HAP-1 (cell line): ENCODE measurements at places on chromosomes 16 and 17.

- no peak for DNase-seq
Observed at GRCh38 chr16:56936491-56936890, 4.5 kb downstream of the HERPUD1 start.

DNA sequence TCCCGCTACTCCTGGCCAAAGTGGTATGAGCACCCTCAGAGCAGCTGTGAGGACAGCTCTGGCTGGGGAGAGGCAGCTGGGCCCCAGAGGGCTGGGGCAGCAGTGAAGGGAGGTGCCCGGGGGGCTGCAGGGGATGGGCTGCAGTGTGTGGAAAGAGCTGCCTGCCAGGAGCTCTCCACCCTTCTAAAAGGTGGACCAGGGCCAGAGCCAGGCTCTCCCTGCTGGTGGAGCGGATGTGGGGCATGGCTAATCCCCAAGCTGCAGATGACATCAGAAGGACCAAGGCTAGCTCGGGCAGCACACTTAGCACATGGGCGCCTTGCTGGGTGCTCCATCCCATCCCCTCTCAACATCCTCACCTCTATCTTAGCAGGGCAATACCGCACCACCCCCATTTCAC, 103.1 kb downstream of the SDK2 start:
- DNase-seq = no peak

GRCh38 chr16:85104821-85105391, 7.4 kb downstream of the CIBAR2 start:
- no peak for DNase-seq

- DNase-seq = no peak
Observed at GRCh38 chr16:22402191-22402590, 27.8 kb upstream of the CDR2 start.

DNA sequence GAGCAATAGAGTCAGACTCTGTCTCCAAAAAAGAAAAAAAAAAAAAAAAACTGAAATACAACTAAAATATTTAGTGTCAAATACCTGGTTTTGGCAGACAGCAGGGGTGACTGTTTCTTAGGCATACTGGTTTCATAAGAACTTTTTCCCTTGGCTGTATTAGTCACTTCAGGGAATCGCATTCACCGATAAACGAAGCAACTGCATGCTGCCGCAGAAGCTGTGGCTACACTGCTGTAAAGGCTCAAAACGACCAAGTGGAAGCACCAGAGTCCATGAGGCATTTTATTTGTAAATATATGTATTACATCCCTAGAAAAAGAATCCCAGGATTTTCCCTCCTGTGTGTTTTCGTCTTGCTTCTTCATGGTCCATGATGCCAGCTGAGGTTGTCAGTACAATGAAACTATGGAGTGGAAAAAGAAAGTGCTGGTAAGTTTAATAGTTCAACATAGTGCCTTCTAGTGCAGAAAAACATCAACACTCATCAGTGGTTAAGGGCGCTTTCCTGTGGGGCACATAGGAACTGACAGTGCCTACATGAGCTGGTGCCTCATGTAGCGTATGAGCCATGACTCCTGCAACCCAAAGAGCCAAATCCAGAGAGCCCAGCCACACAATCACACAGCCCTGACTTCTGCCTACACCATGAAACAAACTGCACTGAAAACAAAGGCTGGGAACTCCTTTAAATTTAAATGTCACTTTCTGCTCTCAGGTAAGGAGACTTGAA, 7.3 kb downstream of the RPS15A start:
- DNase-seq = no peak

GRCh38 chr17:1779571-1780131, 17.8 kb downstream of the SERPINF1 start:
- no peak for DNase-seq

- peak; percentile 86 for DNase-seq
Observed at GRCh38 chr17:32303781-32304288, 38.1 kb downstream of the C17orf75 start.

DNA sequence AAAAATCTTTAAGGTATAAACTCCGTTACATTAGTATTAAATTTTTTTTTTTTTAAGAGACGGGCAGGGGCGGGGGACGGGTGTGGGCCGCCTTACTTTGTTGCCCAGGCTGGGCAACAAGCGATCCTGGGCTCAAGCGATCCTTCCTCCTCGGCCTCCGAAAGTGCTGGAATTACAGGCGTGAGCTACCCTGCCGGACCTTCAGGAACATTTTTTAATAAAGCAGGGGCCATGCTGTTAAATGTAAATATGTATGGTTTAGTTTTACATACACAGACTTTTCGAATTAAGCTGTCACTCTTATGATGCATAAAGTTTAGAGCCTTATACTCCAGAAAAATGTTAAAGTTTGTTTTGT, 2.4 kb downstream of the PPM1D start:
- DNase-seq = no peak

- no peak for DNase-seq
Observed at GRCh38 chr16:80253741-80254140, 287.1 kb upstream of the DYNLRB2 start.

- no peak for DNase-seq
Observed at GRCh38 chr17:60604686-60605334, 4.8 kb downstream of the PPM1D start.

DNA sequence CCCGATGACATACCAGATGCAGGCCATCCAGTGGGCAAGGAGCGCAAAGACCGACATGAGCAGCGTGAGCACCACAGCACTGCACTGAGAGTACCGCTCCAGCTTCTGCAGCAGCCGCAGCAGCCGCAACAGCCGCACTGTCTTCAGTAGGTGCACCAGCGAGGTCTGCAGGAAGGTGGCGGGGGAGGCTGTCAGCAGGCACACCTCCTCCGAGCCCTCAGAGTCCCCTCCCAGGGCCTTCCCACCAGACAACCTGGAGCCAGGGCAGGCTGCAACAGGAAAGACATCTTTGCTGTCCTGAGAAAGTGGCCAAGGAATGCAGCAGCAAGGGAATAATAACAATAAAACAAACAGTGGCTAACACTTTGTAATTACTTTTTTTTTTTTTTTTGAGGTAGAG, 9.1 kb downstream of the KCNH4 start:
- no peak for DNase-seq

DNA sequence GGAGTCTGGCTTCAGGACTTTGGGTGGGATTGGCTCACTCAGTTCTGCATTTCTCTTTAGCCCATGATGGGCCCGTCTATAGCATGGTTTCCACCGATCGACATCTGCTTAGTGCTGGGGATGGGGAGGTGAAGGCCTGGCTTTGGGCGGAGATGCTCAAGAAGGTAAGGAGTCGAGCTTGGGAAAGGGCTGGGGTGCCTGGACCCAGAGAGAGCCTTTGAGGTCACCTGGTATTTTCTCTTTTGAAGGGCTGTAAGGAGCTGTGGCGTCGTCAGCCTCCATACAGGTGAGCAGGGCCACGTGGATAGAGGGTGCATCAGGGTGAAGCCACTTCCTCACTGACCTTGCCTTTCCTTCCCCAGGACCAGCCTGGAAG, 2.2 kb downstream of the THOC6 start:
- DNase-seq = no peak

GRCh38 chr17:4214157-4214556, 49.6 kb downstream of the ANKFY1 start:
- DNase-seq = no peak

DNA sequence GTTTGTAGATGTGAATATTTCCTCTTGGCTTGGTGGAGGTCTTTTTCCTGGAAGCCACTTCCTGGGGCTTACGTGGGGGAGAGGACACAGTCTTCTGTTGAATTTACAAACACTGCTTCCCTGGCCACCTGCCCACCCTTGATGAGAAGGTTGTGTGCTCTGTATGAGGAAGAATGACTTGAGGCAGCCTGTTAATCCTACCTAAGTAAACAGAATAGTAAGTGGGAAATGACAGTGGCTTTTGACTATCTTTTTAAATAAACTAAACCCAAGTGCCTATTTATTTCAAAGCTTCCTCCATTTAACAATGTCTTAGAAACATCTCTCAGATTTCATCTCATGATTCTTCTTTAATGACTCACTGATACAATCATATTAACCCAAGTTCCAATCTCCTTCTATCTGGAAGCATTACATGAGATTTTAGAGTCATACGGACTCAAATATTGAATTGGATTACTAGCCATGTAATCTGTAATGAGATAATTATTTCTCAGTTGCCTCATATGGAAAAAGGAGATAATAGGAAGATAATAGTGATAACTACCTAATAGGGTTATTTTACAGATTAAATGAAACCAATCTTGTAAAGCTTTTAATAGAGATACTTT, 96.6 kb upstream of the SMIM36 start:
- no peak for DNase-seq

- DNase-seq = peak; percentile 81
Observed at GRCh38 chr16:56932721-56933619, 1.0 kb downstream of the HERPUD1 start.

GRCh38 chr16:59148769-59149155, 414.6 kb upstream of the GOT2 start:
- no peak for DNase-seq

DNA sequence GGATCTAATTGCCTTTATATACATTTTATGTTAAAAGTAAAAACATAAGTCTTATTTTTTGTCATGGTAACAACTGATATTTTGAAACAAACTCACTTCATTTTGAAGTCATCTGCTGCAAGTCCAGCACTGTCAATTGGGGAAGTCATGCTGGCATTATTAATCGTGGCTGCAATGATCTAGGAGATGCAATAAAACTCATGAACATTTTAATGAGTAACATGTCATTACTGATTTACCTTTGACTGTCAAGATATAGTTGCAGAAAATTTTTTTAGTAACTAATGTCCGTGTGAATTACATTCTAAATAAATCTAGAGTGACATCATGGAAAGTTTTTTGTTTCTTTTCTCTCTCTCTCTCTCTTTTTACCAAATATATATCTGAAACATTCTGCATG, 17.3 kb upstream of the KRT24 start:
- DNase-seq = no peak

- no peak for DNase-seq
Observed at GRCh38 chr17:70869402-70870085, 700.2 kb downstream of the KCNJ2 start.
